ENCODE measurements at places on chromosomes 2 and 18. TPM values are rescaled to one million over a fixed set of nuclear protein-coding genes. Genes with fewer than 3 reads are reported as not detected.

OXER1 gene
- total RNA-seq: 3.0 TPM

GRCh38 chr2:240898108-240898730 lies 2.3 kb upstream of the MAB21L4 start:
- no peak for DNase-seq
- no peaks in the 10 kb centered on the region for H3K4me1 ChIP-seq
- H3K27ac ChIP-seq: no peak overlapping the region
- H3K27me3 ChIP-seq: no peaks in the 10 kb centered on the region
- H3K4me3 ChIP-seq: no peak overlapping the region

DNA sequence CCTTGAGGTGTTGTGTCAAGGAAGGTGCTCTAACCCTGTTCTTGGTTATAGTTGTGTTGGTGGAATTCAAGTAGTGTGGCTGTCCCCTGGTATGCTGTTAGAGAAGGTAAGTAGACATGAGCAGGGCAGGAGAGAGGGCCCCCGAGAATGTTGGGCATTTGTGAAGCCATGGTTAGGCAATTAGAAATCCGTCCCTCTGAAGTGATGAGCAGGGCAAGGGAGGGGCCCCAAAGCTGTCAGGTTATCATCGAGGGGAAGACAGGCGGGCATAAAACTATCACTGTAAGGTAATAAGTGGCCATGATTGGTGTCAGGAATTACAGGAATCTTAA lies 5.2 kb downstream of the XRCC5 start:
- no peak for DNase-seq
- H3K27me3 ChIP-seq: no peaks in the 10 kb centered on the region
- H3K4me3 ChIP-seq: no peak overlapping the region
- H3K36me3 ChIP-seq: peaks cover 21% of the 10 kb centered on the region
- H3K27ac ChIP-seq: peak overlapping the region; percentile 62

PIEZO2 gene
- not detected for total RNA-seq

DNA sequence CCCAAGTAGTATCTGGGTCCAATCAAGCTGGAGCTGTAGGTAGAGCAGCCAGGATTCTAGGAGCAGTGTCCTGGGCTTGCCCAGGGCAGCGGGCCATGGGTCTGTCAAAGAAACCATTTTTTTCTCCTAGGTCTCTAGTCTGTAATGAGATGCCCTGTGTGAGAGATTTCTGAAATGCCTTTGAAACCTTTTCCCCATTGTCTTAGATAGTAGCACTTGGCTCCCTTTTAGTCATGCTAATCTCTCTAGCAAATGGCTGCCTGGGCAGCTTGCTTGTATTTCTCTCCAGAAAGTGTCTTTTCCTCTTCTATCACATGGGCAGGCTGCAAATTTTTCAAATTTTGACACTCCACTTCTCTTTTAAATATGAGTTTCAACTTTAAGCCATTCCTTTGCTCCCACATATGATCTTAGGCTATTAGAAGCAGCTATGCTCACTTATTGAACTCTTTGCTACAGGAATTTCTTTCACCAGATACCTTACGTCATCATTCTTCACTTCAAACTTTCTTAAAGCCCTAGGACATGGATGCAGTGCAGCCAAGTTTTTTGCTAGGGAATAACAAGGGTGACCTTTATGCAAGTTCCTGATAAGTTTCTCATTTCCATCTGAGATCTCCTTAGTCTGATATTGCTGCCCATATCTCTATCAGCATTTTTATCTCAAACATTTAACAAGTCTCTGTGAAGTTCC lies 890.2 kb upstream of the VRK2 start:
- no peak overlapping the region for H3K27ac ChIP-seq
- H3K4me3 ChIP-seq: no peak overlapping the region
- H3K36me3 ChIP-seq: no peaks in the 10 kb centered on the region
- no peak for DNase-seq

FSIP2 gene
- total RNA-seq: 0.58 TPM

DNA sequence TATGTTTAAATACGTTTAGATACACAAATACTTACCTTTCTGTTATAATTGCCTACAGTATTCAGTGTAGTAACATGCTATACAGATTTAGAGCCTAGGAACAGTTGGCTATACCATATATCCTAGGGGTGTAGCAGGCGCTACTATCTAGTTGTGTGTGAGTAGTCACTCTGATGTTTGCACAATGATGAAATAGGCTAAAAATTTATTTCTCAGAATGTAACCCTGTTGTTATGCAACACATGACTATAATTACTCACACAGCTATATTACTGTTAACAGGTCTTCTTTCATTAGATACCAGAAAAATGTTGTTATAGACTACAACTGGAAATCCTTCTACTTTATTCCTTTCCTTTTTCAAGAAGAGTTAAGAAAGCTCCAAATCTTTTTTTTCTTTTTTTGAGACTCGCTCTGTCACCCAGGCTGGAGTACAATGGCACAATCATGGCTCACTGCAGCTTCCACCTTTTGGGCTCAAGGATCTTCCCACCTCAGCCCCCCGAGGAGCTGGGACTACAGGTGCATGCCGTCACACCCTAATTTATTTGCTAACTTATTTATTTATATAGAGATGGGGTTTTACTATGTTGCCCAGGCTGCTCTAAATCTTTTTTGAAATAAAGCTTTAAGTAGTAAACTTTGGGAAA lies 48.5 kb downstream of the C2orf74 start:
- DNase-seq: no peak
- peaks cover 7% of the 10 kb centered on the region for H3K36me3 ChIP-seq
- no peak overlapping the region for H3K4me3 ChIP-seq
- no peaks in the 10 kb centered on the region for H3K4me1 ChIP-seq
- H3K27me3 ChIP-seq: no peaks in the 10 kb centered on the region

DNA sequence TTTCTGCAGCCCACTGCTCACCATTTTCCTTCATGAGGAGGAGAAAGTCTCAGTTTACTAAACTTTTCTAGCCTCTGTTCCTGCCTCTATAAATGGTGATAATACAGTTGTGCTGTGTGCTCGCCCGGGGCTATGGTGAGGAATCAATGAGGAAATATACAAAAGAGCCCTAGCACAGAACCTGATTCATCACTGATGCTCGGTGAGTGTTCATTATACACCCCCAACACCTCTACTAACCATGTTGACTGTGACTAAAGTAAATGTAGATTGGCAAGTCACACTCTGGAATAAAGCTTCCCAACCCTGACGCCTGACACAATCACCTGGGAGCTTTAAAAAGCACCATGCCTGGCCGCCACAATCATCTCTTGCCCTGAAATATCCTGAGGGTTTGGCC lies 118.8 kb upstream of the CYP1B1 start:
- H3K4me1 ChIP-seq: no peaks in the 10 kb centered on the region
- H3K36me3 ChIP-seq: no peaks in the 10 kb centered on the region
- no peaks in the 10 kb centered on the region for H3K27me3 ChIP-seq
- H3K4me3 ChIP-seq: no peak overlapping the region

PLB1 gene
- total RNA-seq: 1.2 TPM

DNA sequence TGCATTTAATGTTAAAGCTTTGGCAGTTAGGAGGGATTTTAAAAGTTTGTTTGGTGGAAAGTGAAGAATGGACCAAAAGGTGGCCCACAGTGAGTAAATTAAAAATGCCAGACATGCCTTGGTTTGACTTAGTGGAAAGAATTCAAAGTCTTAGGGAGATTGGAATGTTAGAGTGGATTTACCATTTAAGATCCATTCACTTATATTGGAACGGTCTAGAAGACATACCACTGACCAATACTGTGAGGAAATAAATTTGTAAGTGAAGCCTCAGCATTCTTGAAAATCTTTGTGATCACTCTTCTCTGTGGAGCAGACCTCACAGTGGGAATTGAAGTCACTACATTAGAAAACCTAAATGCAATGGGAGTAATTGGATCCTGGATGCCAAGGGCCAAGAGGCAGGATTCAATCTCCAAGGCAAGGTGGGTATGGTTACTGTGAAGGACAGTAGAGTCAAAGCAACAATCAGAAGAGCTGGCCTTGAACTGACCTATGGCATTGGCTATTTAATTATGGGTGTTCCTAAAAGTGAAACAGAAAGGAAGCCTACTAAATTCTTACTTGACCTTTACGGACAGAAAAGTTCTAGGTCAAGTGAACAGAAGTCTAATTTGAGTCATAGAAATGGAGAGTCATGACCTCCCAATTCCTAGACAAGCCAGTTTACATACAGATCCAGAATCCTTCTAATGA lies 40.2 kb upstream of the VRK2 start:
- H3K36me3 ChIP-seq: no peaks in the 10 kb centered on the region
- no peaks in the 10 kb centered on the region for H3K4me1 ChIP-seq
- DNase-seq: no peak
- H3K27me3 ChIP-seq: no peaks in the 10 kb centered on the region
- no peak overlapping the region for H3K27ac ChIP-seq

DNA sequence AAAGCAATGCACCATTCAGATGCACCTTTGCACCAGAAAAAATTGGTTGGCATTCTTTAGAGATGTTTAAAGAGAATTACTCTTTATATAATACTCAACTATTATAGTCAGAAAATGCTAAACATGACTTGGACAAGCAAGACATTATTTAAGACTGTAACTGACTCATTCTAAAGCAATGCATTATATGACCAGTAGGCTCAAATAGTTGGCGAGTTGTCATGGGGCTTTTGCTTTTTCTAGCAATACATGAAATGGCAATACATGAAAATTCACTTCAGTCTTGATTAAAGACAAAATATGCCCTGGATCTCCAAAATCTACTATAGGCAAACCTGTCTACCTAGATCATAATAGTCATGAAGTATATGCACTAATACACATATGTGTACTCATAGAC lies 216.9 kb upstream of the VWC2L start:
- no peak overlapping the region for H3K4me3 ChIP-seq
- H3K36me3 ChIP-seq: no peaks in the 10 kb centered on the region
- H3K4me1 ChIP-seq: no peaks in the 10 kb centered on the region
- no peak overlapping the region for H3K27ac ChIP-seq

RAPGEF4 gene
- 0.53 TPM for total RNA-seq

DNA sequence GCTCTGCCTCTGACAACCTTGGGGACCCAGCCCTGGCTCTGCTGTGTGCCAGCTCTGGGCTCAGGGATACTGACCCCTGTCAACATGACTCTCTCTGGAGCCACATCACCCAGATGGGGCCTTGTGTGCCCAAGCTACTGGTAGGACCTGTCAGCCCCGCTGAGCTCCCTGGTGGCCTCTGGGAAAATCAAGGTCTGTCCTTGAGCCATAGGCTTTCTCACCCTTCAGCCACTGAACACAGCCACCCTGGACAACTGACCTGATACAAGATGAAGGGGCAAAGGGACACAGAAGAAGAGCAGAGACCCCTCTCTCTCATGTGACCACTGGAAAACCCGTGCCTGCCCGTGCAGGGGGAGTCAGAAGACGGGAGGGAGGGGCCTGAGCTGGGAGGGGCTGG lies 7.8 kb downstream of the CCDC74A start:
- DNase-seq: no peak
- no peak overlapping the region for H3K27ac ChIP-seq
- H3K4me1 ChIP-seq: no peaks in the 10 kb centered on the region
- no peaks in the 10 kb centered on the region for H3K36me3 ChIP-seq
- H3K4me3 ChIP-seq: no peak overlapping the region

ZNF519 gene
- 8.4 TPM for total RNA-seq

DNA sequence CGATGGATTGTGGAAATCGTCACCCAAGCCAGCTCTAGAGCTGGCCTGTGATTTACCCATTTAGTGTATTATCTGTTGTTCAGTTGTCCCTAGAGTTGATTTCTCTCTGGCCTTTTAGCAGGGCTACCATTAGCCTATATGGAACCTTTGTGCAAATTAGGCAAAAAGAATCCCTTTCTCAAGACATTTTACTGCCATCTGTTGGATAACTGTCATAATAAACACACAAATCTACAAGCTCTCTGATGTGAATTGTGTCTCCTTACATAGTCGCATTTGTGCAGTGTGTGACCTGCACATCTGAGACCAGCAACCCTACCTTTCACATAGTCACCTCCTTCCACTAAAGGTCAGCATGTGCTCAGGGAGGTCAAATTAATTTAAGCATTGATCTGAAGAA lies 34.0 kb downstream of the LOXHD1 start:
- no peaks in the 10 kb centered on the region for H3K36me3 ChIP-seq
- peak overlapping the region; percentile 31 for H3K4me3 ChIP-seq
- H3K27me3 ChIP-seq: no peaks in the 10 kb centered on the region
- DNase-seq: no peak

FN1 gene
- total RNA-seq: 0.68 TPM

DNA sequence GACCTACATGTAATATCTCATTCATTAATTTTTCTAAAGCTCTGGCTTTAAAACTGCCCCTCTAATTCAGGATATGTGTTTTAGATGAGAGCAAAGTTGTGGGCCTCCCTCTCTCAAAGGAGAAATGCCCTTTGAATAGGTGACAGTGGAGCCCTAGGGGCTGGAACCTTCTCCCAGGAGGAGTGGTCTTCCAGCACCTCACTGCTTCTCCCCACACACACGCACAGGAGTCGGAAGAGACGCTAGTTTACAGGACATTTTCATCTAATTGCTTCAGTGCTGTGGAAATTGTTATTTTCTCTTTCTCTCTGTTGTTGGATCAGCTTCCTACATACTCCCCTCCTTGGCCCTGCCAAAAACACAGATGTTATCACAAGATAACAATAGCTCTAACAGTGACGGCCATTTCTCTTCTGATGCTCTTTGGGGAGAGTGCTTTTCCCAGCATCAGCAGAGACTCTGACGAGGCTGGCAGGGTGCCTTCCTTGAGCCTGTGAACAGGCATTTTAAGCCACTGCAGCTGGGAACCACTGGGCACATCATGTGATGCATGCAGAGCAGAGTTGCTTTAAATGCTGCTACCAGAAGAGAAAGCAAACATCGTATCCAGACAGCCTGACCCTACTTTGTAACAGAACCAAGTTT lies 209.4 kb upstream of the SP5 start:
- no peak overlapping the region for H3K27ac ChIP-seq
- DNase-seq: no peak
- H3K4me1 ChIP-seq: peaks cover 25% of the 10 kb centered on the region

SIX3 gene
- total RNA-seq: not detected

DNA sequence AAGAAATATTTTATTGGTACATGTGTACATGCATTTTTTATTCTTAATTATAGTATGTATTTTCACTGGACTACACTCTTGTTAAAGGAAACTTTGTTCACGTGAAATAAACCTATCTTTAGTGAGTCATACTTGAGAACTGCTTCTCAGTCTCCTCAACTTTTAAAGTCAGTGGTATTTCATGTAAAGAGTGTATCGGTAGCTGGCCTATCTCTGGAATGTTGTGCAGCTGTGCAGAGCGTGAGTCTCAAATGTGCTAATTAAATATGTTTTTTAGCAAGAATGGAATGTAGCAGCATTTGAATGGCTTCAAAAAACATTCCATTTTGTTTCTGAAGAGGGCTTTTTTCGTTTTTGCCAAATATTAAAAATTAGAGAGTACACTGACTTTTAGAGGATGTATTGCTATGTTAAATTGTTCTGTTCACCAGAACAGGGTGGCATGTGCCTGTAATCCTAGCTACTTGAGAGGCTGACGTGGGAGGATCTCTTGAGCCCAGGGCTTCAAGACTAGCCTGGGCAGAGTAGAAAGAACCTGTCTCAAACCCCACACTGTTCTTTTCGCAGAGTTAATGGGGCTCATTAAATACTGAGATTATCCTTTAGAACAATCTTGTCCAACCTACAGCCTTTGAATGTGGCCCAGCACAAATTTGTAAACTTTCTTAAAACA lies 14.3 kb downstream of the SPTBN1 start:
- no peak overlapping the region for H3K27ac ChIP-seq
- no peak for DNase-seq
- no peak overlapping the region for H3K4me3 ChIP-seq
- H3K4me1 ChIP-seq: no peaks in the 10 kb centered on the region
- no peaks in the 10 kb centered on the region for H3K27me3 ChIP-seq

ALK gene
- total RNA-seq: not detected

HRH4 gene
- 0.31 TPM for total RNA-seq

GRCh38 chr2:178824181-178824580 lies 17.0 kb upstream of the TTN start:
- DNase-seq: no peak
- H3K4me3 ChIP-seq: no peak overlapping the region
- H3K27me3 ChIP-seq: no peaks in the 10 kb centered on the region

FIGN gene
- total RNA-seq: not detected

All from naive thymus-derived CD4-positive, alpha-beta T cell (primary cell).